ENCODE measurements at places on chromosomes 12 and 14.
A peak's percentile ranks its signal among the peaks of the same experiment; 100 is the strongest.

GRCh38 chr14:68953196-68953555 is 25.9 kb downstream of the ACTN1 start:
- DNase-seq = no peak

DNA sequence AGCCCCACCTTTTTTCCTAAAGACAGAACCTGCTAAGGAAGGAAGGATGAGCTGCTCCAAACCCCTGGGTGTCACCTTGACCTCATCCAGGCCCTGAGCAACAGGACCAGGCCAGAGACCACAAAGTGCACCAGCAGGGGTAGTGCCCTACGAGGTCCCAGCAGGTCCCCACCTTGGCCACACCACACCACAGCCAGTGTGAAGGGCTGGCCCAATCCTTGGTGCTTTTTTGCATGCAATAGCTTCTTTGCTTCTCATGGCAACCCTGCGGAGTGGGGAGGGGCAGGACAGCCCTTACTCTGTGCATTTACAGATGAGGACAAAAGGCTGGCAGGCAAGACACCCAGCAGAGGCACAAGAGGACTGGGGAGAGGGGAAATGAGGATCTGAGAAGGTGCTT is 352.6 kb downstream of the BCL11B start:
- DNase-seq = no peak

DNA sequence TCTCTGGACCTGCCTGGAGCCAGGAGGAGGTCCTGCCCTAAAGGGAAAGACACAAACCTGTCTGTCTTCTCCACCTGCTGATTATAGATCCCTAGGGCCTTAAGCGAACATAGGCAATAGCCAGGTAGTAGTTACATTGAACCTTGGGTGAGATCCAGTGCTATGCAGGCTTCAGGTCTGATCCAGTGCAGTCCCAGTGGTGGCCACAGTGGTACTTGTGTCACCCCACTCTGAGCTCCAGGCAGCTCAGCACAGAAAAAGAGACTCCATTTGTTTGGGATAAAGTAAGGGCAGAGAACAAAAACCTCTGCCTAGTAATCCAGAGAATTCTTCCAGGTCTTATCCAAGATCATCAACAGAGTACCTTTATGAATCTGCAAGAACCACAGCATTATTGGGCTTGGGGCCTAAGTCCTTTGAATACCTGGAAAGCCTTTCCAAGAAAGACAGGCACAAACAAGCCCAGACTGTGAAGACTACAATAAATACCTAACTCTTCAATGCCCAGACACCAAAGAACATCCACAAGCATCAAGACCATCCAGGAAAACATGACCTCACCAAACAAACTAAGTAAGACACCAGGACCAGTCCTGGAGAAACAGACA is 60.4 kb upstream of the KTN1 start:
- no peak for DNase-seq

- DNase-seq = no peak
Observed at GRCh38 chr12:67239061-67239460, 30.1 kb upstream of the CAND1 start.

- DNase-seq = peak; percentile 63
Observed at GRCh38 chr14:72443991-72444441, 449.9 kb downstream of the DPF3 start.
